HT-29 (cell line): ENCODE measurements at places on chromosomes 12 and 14. TPM values are rescaled to one million over a fixed set of nuclear protein-coding genes. Genes with fewer than 3 reads are reported as not detected.

RNF212B gene
- not detected in 2 replicates for total RNA-seq

TBX3 gene
- 15.6 and 16.2 TPM in 2 replicates for total RNA-seq

GALNT9 gene
- not detected in 2 replicates for total RNA-seq

LPAR5 gene
- 0.03 TPM in 1 of 2 replicates, not detected in the other for total RNA-seq

REP15 gene
- total RNA-seq, result 0.38 and 0.57 TPM in 2 replicates
